ENCODE measurements at places on chromosomes 1 and 21. TPM values are rescaled to one million over a fixed set of nuclear protein-coding genes. Genes with fewer than 3 reads are reported as not detected.

The TAL1 gene
- total RNA-seq, result not detected

The RAP1A gene
- total RNA-seq, result 25.5 TPM

The KRTAP12-2 gene
- total RNA-seq, result not detected

The SPEN gene
- 40.3 TPM for total RNA-seq

The OLIG2 gene
- total RNA-seq, result not detected

The CHRNB2 gene
- total RNA-seq, result 0.48 TPM

The TNFSF18 gene
- total RNA-seq, result not detected

The SLC44A5 gene
- total RNA-seq, result not detected

The CELA3B gene
- not detected for total RNA-seq

The POTED gene
- total RNA-seq, result not detected

The HEYL gene
- 2.8 TPM for total RNA-seq

The SPRR1B gene
- not detected for total RNA-seq

The OVAAL gene
- total RNA-seq, result not detected

The SLC1A7 gene
- total RNA-seq, result not detected

The BLZF1 gene
- total RNA-seq, result 11.7 TPM

The OR2L3 gene
- not detected for total RNA-seq

The SLC26A9 gene
- 0.06 TPM for total RNA-seq

The TAF13 gene
- total RNA-seq, result 39.7 TPM

The NR0B2 gene
- total RNA-seq, result not detected

The LIN28A gene
- 0.03 TPM for total RNA-seq

The FCGR2B gene
- not detected for total RNA-seq

The S100A5 gene
- total RNA-seq, result 0.42 TPM

The C1orf141 gene
- not detected for total RNA-seq

The OR2AK2 gene
- total RNA-seq, result not detected

The GJA9 gene
- not detected for total RNA-seq

The APCS gene
- not detected for total RNA-seq

The TPTE gene
- total RNA-seq, result not detected

The ZNF593OS gene
- 0.36 TPM for total RNA-seq

The OR2L8 gene
- total RNA-seq, result not detected

Measured in A549 treated with RU486 at 1 μM for 4 hours (cell line).